GM18507 (cell line): ENCODE measurements at places on chromosomes 6 and 20.
A peak's percentile ranks its signal among the peaks of the same experiment; 100 is the strongest.

DNA sequence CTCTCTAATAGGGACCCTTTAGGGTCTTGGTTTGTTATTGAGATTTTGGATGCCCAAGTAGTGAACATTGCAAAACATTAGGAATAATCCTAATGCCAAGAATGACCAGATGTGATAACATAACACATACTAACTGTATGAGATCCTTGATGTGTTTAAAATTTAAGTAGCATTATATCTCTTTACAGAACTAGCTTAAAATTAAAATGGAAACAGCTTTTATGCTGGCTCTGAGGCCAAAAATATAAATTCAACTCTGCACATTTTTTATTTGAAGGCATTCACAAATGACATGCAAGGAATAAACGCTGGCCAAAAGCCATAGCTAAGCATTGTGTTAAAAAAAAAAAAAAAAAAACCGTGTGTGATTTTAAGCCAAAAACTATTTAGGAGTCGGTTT is 47.7 kb upstream of the TCF21 start:
- DNase-seq = no peak

DNA sequence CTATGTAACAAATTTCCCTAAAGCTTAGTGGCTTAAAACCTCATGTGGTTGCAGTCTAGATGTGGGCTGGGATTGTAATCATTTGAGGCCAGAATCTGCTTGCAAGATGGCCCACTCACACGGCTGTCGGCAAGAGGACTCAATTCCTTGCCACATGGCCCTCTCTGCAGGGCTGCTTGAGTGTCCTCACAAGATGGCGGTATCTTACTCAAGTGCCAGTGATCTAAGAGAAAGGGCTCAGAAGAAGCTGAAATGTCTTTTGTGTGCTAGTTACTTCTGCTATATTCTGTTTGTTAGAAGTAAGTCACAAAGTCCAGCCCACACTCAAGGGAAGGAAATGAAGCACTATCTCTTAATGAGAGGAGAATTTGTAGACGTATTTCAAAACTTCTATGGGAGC is 47.1 kb upstream of the PMEPA1 start:
- no peak for DNase-seq

- DNase-seq = no peak
Measured at GRCh38 chr6:41021832-41022231, 17.2 kb downstream of the UNC5CL start.

DNA sequence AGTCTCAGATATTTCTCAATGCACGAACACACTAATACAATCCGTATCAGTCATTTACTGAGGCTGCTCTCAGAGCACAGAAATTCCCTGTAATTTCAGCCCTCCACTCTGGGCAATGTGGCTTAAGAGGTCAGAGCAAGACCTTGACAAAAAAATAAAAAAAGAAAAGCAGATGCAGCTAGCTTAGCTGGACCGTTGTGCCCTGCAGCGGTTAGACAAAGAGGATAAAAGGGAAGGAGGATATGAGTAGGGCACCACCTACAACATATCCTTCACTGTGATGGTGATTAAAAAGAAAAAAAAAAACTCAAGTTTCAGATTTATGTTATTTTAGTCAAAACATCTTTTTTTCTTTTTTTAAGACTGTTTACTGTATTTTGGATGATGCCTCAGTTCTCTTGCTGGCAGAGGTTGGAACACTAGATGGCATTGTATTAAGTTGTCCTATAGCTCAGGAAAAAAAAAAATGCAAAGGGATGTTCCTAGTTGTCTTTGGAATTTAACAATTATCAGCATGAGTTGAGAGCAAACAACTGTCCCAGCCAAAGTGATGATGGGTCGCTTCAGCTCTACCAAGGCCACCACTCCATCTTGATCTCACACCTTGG is 59.9 kb downstream of the ANKEF1 start:
- no peak for DNase-seq

- DNase-seq = no peak
Measured at GRCh38 chr20:24871480-24872213, 77.4 kb upstream of the CST7 start.

DNA sequence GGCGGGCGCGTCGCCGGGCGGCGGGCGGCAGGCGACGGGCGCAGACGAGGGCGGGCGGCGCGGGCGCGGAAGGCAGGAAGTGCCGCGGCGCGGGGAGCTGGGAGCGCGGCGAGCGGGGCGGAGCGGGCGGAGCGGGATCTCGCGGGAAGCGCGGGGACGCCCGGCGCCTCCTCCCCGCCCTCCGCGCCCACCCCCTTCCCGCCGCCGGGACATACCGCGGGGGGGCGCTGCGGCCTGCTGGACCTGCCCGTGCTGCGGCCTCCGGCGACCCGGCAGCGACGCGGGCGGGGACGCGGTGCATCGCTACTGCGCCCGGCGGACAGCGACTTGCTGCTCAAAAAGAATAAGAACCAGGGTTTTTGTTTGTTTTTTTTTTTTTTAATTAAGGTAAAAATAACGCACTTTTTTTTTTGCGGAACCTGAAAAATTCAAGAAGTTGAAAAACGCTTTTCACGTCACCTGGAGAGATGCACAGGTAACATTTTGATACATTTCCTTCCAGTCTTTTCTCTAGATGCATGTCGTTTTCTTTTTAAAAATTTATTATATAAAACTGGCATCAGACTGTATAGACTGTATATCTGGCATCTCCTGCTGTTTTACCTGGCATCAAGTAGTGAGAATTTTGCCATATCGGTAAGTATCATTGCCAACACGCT is at the start of gene CENPB:
Gene CENPB, minus strand, starts transcription at position 76 of the 659 bp plus-strand sequence. CDS start 257 bp downstream, outside the sequence.
- DNase-seq = peak; percentile 90

- DNase-seq = no peak
Measured at GRCh38 chr20:19778404-19778803, 20.3 kb downstream of the RIN2 start.

- no peak for DNase-seq
Measured at GRCh38 chr6:157937916-157938315, 43.7 kb upstream of the SYNJ2 start.

DNA sequence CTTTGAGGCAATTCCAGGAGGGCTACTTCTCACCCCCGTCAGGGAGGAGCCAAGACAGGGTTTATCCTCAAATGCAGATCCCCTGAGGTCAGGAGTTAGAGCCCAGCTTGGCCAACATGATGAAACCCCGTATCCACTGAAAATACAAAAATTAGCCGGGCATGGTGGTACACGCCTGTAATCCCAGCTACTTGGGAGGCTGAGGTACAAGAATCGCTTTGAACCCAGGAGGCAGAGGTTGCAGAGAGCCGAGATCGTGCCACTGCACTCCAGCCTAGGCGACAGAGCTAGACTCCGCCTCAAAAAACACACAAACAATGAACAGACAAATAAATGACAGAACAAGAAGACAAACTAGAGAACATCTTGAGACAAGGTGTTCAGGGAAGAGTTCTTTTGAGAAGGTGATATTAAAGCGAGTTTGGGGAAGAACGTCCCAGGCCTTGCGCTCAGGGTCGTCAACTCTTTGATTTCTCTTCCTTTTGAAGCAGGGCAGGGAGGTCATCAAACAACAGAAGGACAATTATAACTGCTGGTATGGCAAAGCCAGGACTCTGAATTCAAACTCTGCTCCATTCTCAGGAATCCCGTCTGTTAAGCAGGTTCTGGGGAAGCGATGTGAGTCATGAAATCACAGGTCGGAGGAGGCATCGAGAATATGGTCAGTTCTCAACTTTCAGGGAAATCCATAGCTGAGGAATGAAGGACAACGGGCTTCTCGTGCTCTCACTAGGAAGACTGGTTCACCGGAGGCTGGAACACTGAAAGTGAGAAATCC is 1.4 kb upstream of the RALY start:
- DNase-seq = no peak

GRCh38 chr20:22248051-22248667 is 336.2 kb downstream of the FOXA2 start:
- no peak for DNase-seq

GRCh38 chr6:47306887-47307286 is 2.8 kb downstream of the TNFRSF21 start:
- no peak for DNase-seq

DNA sequence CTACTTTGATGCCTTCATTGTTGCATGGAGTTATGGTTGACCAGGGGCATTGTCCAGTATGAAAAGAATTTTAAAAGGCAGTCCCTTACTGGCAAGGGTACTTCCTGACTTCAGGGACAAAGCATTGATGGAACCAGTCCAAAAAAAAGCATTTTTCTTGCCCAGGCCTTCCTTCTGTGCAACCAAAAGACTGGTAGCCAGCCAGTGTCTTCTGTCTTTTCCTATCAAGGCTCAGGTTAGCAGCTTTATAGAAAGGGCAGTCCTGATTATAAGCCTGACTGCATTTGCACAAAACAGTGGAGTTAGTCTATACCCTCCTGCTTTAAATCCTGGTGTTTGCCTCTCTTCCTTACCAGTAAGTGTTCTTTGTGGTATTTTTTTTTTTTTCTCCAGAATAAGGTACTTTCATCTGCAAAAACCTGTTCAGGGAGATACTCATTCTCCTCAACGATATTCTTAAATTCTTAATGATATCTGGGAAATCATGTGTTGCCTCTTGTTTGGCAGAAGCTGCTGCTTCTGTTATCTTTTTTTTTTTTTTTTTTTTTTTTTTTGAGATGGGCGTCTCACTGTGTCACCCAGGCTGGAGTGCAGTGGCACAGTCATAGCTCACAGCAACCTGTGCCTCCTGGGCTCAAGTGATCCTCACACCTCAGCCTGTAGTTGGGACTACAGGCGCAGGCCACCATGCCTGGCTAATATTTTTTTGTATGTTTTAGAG is 33.9 kb downstream of the SCAF8 start:
- no peak for DNase-seq

GRCh38 chr6:167861424-167861823 is 34.7 kb downstream of the AFDN start:
- DNase-seq = no peak

DNA sequence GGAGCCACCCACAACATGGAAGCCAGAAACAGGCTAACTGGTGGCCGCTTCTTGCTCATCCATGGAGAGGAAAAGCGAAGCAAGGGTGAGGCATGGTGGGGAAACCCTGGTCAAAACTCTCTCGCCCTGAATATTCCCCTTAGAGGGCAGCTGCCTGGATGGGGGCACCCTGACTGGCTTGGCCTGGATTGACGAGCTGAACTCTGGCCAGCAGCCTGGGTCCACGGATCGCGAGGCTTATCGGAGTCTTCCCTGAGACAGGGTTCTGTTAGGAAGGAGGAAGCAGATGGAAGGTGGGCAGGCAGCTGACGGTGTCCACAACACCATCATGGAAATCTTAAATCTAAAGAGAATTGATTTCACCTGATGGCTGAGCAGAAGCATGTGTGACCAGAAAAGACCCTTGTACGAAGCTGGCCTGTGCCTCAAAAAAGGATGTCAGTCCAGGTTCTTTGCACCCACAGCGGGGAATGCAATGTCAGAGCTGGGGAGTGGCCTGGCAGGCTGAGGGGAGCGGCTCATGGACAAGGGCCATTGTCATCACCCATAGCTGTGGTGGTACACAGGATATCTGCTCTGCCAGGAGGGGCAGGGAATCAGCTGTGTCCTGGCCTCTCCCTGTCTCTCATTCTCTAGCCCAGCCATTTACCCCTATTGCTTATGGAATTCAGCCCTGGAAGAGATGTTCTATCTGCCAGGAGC is 109.4 kb upstream of the SNX9 start:
- no peak for DNase-seq

DNA sequence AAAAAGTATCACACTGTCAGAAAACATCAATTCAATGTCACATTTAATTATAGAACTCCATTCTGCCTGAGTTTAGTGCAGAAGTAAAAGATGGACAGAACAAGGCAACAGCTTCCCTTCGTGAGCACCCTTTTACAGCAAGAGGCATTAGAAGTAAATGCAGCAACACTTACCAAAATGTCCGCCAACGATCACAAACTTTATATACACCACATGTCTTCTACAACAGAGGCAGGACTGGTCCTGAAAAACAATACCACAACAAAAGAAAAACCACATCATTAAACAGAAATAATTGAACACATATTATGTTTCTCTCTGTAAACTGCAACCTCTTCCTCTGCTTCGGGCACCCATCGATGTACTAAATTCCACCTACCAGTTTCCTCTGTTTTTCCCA is 92.9 kb downstream of the FYN start:
- DNase-seq = no peak

DNA sequence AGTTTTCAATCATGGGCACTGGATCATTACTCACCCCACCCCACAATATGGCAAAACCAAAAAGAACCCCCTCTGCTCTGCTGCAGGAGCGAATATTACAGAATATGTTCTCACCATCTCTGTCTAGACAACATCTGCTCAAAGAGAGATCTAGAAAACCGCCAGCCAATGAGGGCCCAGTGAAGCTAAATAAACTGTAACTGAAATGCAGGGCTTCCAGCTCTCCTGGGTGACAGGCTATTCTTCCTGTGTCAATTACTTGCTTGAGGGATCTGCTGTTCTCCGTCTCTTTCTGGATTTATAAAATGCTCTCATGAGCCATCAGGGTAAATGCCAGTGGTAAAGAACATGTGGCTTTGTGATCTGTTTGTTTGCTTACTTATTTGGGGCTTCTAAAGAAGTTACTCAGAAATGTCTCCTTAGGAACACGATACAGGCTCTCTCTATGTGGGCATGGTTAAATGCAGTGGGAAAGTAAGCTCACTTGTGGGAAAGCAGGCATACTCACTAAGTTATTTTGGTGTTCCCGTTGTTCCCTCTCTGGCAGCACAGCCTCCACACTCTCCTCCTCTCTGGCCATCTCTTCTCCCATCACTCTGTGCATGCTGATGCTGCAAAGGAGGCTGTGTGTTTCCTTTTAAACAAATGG is 44.8 kb downstream of the TTI1 start:
- DNase-seq = no peak

DNA sequence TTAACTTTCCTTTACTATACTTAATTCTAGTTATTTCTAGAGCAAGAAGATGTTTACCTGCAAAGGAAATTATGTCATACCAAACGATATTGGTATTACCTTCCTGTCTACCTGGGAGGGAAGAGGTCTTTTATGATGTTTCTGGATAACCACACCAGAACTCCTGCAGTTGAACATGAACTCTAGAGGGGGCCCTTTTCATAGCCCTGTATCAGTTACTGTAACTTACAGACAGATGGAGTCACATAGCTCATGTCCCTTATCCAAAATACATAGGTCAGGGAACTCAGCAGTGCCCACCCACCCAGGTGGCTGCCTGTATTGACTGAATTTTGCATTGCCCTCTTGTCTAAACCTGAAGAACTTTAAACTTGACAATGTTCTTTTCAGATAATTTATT is 35.1 kb upstream of the MYL9 start:
- no peak for DNase-seq

GRCh38 chr6:41430875-41431274 is 95.5 kb downstream of the NCR2 start:
- DNase-seq = no peak

DNA sequence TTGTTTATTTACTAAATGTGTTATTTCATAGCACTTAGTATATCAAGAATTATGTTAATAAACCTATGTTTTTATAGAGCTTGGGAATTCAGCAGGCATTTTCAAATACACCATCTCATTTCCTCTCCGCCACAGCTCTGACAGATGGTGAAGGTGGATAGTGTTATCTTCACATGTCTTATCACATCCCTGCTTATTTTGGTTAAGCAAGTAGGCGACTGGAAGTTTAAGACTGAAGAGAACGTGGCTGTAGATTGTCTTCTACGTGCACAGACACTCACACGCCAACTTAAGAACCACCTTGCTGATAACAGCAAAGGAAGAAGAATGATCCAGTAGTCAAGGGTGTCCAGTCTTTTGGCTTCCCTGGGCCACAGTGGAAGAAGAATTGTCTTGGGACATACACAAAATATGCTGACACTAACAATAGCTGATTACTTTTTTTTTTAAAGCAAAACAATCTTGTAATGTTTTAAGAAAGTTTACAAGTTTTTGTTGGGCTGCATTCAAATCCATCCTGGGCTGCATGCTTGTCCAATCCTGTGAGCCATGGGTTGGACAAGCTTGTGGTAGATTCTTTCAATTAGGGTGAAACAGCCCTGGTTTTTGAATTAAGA is 43.3 kb upstream of the SCGN start:
- no peak for DNase-seq

- DNase-seq = no peak
Measured at GRCh38 chr20:48740712-48741111, 87.1 kb downstream of the PREX1 start.
